ENCODE measurements at places on chromosomes 12 and 14.
A peak's percentile ranks its signal among the peaks of the same experiment; 100 is the strongest.

DNA sequence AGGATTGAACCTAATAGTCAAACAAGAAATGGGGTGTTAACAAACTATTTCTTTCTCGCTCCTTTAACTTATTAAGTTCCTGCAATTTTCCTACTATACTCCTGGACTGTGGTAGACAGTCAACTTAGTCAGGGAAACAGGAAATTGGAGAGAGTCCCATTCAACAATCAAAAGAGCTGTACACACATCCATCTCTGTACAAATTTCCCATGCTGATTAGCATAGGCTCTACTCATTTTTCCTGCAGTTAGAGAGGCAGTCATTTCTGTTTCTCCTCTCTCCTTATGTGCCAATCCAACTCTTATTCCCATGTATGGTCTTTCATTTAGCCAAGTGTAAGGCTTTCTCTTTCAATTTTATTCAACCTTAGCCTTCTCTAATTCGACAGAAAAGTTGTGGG is 1168.5 kb upstream of the FLRT2 start:
- no peak for DNase-seq

- peak; percentile 72 for DNase-seq
These were observed 41.0 kb downstream of the DIP2B start for GRCh38 chr12:50545786-50546185.

DNA sequence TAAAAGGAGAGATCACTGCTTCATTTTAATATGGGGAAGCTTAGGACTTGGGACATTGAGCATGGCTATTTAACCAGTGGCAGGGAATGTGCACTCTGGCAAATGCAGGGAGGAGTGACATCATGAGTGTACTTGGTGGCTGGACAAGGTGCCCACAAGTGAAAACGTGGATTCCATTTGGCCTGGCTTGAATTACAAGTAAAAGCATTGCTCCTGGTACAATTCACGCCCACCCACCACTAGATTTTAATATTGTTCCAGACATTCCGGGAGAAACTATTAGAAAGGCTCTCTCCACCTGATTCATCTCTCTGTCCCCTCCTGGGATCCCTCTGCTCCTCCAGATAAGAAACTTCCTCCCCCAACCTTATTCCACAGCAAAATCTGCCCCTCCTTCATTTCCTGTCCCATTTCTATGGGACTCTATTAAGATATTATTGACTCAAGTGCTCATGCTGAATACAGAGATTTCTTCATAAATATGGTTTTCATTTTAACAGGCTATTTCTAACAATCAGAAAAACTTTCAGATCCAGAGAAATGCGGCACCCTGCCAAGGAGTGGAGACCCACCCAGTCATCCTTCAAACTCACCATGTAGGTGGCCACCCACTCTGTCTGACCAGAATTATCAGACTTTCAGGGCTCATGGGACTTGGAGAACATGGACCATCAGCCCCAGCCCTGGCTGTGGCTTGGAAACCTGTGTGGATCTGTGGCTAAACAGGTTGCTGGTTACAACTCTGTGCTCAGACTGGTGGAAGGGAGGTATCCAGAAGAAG is 43.2 kb downstream of the SSPN start:
- no peak for DNase-seq

DNA sequence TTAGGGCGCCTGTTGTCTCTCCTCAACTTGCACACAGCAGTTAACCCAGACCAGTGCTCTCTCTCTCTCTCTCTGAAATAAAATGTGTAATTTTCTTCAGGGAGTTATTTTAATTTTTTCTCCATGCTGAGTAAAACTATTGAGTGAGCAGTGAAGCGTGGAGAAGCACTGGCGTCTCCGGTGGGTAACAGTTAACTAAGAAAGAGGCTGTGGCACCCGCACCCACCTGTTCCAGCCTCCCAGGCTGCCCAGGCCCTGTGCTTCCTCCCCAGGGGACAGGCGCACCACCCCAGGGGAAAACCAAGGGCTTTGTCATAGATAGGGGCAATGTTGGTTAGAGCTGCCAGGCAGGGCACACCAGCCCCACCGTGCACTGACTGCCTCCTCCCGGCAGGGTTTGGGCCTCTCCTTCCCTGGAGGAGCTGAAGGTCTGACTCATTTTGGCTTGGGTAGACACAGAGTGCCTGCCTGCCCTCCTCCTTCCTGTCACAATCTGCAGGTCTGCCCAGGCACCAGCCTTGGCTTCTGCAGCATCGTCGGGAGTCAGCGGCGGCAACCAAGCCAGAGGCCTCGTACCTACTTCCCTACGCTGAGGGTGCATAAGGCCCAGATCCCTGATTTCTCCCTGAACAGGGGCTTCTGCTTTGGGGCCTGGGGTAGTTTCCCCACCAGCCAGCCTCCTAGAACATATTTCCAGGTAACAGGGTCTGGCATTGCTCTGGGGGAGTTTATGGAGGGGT is 3.9 kb downstream of the HOXC5 start:
- no peak for DNase-seq

- peak; percentile 54 for DNase-seq
These were observed 28.4 kb downstream of the SLC7A8 start for GRCh38 chr14:23154964-23155587.

GRCh38 chr12:38155526-38156496 is 160.8 kb upstream of the ALG10B start:
- DNase-seq, result peak; percentile 13

DNA sequence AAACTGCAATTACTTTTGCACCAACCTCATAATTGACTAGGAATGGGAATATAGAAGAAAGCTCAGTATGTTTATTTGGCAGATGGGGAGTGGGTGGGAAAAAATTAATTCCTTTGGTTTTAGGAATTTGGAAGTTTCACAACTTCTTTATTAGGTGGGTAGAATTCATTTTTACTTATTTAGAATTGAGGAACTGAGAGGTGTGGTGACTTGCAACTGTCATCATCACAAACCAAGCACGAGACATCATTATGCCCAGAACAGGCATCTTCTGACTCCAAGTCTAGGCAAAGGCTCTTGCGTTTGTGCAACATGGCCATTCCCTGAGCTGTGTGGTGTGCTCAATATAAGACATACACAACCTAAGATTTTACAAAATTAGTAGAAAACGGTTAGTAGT is 380.0 kb downstream of the ATP23 start:
- DNase-seq, result no peak

- no peak for DNase-seq
These were observed 1454.6 kb downstream of the AACS start for GRCh38 chr12:126519833-126520232.

DNA sequence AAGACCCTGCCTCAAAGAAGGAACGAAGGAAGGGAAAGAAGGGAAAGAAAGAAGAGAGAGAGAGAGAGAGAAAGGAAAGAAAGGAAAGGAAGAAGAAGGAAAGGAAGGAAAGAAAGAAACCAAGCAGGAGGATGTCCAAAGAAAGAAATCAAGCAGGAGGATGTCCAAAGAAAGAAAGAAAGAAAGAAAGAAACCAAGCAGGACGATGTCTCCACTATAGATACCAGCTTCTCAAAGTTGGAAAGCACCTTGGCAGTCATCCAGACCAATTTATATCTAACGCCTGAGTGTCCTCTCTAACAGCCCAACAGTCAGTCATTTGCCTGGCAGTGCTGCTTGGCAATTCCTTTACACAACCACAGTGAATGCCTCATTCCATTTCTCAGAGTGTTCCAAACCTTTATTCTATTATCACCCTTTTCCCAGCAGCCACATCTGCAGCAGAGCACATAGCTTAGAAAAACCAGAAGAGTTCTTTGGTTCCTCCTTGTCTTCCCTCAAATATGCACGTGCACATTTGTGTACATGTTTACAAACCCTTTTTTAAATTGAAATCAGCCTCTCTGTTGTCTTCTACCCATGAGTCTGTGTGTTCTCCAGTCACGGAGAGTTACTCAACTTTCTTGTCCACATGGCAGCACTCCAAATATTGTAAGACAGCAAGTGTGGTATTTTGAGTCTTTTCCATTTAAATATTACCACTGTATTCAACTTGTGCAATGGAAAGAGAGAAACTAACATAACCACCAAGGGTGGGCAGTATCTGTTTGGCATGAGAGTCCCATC is 138.4 kb downstream of the STXBP6 start:
- peak; percentile 56 for DNase-seq

- DNase-seq, result no peak
These were observed 44.4 kb downstream of the ARHGAP5 start for GRCh38 chr14:32121536-32121935.

- DNase-seq, result no peak
These were observed 68.9 kb upstream of the SAV1 start for GRCh38 chr14:50736932-50737419.

DNA sequence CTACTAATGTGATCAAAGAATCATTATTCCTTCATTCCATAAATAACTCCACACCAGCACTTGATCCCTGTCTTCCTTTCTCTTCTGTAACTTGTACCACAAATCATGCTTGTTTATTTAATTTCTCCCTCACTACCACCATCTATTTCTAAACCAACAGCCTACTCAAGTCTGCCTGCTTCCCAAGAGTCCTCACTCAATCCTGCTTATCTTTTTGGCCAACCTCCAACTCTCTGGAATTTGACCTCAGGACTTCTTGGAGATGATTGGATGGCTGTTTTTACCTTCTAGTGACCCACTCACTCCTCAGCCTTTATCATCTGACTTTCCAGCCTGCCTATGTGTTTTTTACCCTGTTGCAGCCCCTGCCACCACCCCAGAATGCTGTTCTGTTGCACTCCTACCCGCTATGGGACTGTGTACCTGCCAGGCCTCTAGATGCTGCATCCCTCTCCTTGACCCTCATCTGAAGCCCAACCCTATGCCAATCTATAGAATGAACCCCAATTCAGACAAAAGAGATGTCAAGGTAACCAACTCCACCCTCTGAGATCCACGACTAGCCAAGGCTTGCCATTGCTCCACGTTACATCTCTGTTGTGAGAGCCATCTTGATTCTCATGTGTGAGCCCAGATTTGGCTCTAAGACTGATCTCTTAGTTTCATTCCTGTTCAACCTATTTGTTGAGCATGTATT is 150.2 kb upstream of the PLEKHG7 start:
- DNase-seq, result peak; percentile 69

DNA sequence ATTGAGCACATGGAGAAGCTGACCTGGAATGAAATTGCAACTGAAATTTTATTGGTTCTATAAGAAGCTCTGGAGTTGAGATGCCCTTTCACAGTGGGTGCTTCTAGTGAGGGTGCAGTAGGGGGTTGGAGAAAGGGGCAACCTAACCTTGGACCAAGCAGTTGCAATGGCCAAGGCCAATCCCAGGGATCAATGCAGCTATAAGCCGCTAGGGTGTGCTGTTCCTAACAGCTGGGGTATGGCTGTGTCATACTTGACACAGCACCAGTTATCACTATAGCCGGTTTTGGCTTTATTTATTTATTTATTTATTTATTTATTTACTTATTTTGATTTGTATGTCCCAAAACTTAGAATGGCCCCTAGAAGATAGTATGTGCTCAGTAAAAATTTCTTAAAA is 505.9 kb downstream of the FLRT2 start:
- no peak for DNase-seq

GRCh38 chr12:101951002-101951670 is 73.8 kb downstream of the DRAM1 start:
- no peak for DNase-seq

DNA sequence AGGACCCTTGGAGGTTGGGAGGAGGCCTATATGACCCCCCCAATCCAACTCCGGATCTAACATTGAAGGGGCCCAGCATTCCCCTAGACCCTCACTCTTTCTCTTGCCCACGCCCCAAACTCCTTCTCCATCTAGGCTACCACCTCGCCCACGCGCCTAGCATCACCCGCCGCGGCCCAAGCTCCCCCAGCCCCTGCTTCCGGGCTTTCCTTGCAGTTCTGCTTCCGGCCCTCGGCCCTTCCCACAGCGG is 445 bp downstream of the CERS5 start:
- peak; percentile 41 for DNase-seq

DNA sequence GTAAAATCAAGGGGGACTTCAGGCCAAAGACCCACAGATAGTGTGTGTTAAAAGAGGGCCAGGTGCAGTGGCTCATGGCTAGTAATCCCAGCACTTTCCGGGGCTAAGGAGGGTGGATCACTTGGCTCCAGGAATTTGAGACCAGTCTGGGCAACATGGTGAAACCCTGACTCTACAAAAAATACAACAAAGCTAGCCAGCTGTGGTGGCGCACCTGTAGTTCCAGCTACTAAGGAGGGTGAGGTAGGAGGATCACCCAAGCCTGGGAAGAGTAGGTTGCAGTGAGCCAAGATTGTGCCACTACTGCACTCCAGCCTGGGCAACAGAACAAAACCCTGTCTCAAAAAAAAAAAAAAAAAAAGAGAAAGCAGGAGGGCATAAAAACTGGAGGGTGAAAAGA is 8.5 kb downstream of the VCPKMT start:
- DNase-seq, result no peak

GRCh38 chr14:89330236-89331002 is 86.6 kb downstream of the FOXN3 start:
- DNase-seq, result no peak

DNA sequence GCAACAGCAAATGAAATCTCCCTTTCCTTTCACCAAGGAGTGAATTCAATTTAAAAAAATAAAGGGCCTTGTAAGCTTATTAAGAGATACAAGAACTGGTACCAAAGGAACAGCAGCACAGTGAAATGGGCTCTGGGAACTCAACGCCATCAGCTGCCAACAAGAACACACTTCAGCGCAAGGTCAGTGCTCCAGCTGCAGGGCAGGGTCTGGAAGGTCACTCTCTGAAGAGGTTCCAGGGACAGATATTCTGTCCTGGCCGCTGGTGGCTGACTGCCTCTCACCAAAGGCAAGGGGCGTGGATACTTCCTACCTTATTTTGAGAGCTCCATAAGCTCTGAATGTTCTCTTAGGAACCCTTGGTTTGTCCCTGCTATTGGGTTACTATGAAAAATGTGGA is 186.6 kb downstream of the CALM1 start:
- DNase-seq, result no peak

DNA sequence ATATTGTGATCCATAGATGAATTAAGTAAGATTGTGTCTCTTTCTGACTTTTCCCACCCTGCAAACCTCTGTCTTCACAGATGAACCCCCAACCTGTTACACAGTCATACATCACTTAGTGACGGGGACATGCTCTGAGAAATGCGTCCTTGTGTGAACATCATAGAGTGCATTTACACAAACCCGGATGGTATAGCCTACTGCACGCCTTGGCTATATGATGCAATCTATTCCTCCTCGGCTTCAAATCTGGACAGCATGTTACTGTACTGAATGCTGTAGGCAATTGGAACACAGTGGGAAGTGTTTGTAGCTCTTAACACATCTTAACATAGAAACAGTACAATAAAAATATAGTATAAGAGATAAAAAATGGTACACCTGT is 7.4 kb upstream of the TESPA1 start:
- no peak for DNase-seq

DNA sequence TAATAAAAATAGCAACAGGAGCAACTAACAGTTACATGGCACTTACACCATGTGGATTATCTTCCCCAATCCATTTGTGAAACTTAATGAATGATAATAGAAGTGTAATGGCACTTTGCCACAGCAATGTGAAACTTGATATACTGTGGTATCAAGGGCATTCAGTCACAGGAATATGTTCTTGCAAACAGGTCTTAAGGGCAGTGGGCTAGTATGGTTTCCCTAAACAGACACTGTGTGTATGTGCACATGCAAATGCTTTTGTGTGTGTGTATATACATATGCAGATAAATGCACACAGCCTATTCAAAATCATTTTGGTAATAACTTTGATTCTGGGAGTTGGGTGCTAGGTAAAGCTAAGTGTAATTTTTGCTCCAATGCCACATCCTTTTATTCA is 26.2 kb upstream of the ARHGAP5 start:
- no peak for DNase-seq
